NCI-H748 treated with DMSO at 0.1 percent for 48 hours (cell line): ENCODE measurements at places on chromosomes 3 and 15.

GRCh38 chr15:89500397-89501270, 4.3 kb upstream of the RHCG start:
- DNase-seq = no peak

GRCh38 chr3:155208183-155208800, 85.2 kb downstream of the STRIT1 start:
- no peak for DNase-seq

GRCh38 chr15:33834892-33835743, 133.2 kb upstream of the CHRM5 start:
- DNase-seq = no peak

- DNase-seq = no peak
Observed at GRCh38 chr3:167184511-167184910, 195.6 kb downstream of the ZBBX start.

DNA sequence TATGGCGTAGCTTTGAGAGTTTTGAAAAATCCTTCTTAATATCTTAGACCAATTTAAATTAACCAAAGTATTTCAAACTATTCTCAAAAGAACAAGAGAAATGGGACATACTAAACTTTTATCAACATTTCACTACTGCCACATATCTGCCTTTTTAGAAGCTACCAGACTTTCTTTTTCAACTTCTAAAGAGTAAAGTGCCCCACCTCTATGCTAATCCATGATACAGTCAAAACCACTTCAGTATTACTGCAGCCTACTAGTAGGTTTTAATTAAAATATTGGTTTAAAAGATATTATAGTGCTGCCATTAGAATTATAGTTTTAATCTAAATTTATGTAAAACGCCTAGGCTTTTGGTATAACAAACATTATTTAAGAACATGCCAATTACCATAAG, 15.1 kb downstream of the HERC1 start:
- DNase-seq = no peak

GRCh38 chr15:88376574-88377174, 90.5 kb downstream of the MRPL46 start:
- no peak for DNase-seq

- no peak for DNase-seq
Observed at GRCh38 chr15:64536244-64536836, 76.0 kb downstream of the ZNF609 start.
